Thyroid gland (tissue), 4 donors: ENCODE measurements at places on chromosomes 3 and 15. TPM values are rescaled to one million over a fixed set of nuclear protein-coding genes. Genes with fewer than 3 reads are reported as not detected.

C3orf49 gene
- not detected for total RNA-seq

SCN11A gene
- 0.15 TPM for total RNA-seq

ETFA gene
- 62.7 TPM for total RNA-seq

DNA sequence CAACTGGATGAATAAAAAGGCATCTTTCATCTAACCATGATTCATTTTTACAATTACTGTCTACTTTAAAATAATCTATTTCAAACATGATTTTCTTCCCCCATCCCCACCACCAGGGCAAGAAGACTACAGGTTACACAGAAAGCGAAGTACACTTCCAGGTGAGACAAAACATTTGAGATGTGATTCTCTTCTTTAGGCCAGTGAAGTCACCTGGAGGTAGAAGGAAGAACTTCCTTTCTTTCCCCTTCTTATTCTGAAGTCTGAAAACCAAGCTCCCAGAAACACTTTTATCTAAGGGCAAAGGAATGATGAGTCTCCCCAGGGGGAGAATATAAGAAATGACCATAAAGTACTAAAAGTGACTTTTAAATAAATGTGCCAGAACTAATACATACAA is 36.7 kb downstream of the SHQ1 start:
- no peaks in the 10 kb centered on the region for H3K4me1 ChIP-seq
- H3K4me3 ChIP-seq: no peak overlapping the region
- H3K27me3 ChIP-seq: no peaks in the 10 kb centered on the region
- no peak for DNase-seq

DNA sequence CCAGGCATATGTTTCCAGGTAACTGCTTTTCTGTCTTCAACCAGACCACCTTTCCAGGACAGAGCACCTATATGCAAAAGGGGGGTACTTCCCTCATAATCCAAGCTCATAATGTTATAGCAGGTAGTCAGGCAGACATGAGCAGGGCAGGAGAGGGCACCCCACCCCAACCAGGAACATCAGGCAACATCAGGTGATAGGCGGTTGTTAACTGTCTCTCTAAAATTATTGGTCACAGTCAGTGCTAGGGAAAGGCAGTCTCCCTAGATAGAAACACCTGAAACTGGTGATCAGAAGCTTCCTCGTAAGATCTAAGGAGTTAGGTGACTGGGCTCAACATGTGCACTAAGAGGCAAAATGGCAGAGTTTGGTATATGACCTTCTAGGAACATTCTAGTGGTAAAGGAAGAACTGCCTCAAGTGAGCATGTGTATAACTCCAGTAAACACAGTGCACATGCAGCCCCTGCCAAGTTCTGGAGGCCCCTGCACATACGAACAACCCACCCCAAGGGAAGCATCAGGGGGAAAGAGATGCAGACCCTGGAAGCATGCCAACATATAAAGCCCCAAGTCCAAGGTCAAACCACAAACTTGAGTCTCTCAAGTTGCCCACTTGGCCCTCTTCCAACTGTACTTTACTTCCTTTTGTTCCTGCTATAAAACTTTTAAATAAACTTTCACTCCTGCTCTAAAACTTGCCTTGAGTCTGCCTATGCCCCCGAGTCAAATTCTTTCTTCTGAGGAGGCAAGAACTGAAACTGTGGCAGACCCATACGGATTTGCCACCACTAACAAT is 270.9 kb downstream of the ULK4 start:
- H3K27ac ChIP-seq: no peak overlapping the region
- no peak for DNase-seq
- H3K27me3 ChIP-seq: no peaks in the 10 kb centered on the region

- H3K36me3 ChIP-seq: no peaks in the 10 kb centered on the region
- H3K27me3 ChIP-seq: no peaks in the 10 kb centered on the region
- DNase-seq: no peak
- no peak overlapping the region for H3K27ac ChIP-seq
- H3K4me3 ChIP-seq: no peak overlapping the region
- H3K4me1 ChIP-seq: no peaks in the 10 kb centered on the region
These were observed 86.2 kb downstream of the MITF start for GRCh38 chr3:69825446-69825845.

DNA sequence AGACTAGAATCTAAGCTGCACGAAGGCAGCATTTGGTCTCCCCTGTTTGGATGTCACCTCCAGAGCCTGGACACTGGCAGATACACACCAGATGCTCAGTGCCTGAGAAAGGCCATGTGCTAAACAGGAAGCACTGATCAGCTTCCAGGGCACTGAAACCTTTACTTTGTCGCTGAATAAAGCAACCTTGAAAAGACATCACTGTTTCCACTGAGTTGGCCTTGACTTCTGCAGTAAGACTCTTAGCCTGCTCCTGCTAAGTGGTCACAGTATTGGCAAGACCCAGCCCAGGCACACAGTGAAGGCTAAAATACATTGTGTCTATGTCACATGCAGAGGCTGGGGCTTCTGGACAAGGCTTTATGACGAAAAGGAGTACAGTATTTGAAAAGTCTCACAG is 104.3 kb upstream of the ICE2 start:
- H3K4me1 ChIP-seq: peaks cover 7% of the 10 kb centered on the region
- no peaks in the 10 kb centered on the region for H3K27me3 ChIP-seq
- no peak overlapping the region for H3K4me3 ChIP-seq

DNA sequence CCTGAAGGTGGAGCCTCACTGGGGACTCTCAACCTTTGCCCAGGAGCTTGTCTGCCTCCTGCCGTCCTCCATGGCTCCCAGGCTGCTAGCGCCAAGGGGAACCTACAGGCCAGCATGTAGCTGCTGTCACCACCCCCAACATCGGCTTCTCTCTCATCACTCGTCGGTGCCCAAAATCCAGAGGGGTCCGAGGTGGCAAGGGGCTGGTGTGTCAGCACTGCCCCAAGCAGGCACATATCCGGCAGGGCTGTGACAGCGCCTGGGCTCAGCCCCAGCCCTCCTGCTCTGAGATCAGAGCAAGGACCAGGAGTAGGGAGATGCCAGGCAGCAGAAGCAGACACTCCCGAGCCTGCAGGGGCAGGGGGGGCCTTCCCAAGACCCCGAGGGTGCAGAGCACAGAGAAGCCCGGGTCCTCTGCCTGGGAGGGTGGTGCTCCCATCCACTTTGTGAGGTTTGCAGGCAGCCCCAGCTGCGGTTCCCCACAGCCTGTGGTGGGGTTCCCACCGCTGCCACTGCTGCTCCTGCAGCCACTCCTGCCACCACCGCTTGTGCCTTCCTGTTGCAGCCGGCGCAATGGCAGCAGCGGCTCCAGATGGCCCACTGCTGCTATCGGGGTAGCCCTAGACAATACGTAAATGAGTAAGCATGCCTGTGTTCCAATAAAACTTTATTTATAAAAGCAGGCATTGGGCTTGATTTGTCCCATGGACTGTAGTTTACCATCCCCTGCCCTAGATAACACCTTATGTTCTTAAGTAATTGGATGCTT is 451.0 kb downstream of the EPHA6 start:
- no peak overlapping the region for H3K4me3 ChIP-seq
- no peak for DNase-seq
- H3K27me3 ChIP-seq: no peaks in the 10 kb centered on the region
- H3K4me1 ChIP-seq: no peaks in the 10 kb centered on the region
- H3K36me3 ChIP-seq: no peaks in the 10 kb centered on the region
